ENCODE measurements at places on chromosomes 5 and 9.
A peak's percentile ranks its signal among the peaks of the same experiment; 100 is the strongest.

DNA sequence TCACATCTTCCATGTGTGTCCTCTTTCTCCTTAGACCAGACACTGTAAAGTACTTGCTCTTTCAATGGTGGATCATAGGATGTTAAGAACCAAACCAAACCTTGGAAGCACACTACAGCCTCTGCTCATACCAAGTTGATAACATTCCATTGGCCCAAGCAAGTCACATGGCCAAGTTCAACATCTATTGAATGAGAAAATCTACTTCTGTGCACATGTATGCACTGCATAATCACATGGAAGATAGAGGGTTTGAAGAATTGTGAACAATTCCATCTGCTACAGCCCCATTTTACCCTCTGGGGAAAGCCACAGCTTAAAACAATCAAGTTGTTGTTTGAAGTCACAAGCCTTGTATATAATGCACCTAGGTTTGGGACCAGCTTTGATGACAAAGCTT, 68.2 kb downstream of the MFAP3 start:
- no peak for DNase-seq

GRCh38 chr9:78115073-78115472, 83.5 kb upstream of the GNAQ start:
- no peak for DNase-seq

DNA sequence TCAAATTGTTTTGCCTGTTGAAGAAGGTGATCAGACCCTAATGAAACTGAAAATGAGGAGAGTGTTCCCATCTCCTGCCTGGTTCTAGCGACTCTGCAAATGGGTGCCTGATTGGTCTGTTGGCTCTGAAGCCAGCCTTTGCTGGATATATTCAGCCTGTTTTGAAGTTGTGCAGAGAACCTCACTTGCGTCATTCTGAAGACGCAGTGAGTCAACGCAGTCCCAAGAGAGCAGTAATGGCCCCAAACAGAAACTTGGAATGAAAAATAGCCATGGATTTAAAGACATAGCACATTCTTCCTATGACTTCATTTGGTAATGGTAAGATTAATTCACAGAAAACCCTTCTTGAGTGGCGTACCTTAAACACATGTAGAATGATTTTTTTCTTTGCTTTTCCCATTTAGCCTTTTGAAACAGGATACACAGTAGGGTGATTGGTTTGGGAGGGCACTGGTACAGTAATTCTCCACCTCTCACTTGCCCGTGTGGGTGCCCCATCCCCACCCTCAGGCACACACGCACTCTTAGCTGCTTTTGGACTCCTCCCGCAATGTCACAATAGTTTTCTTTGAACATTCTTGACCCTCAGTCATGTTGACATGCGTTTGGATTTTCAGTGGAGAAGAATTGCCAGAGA, 54.1 kb upstream of the ABL1 start:
- no peak for DNase-seq

- no peak for DNase-seq
Measured at GRCh38 chr5:71778678-71779276, 59.7 kb downstream of the CARTPT start.

DNA sequence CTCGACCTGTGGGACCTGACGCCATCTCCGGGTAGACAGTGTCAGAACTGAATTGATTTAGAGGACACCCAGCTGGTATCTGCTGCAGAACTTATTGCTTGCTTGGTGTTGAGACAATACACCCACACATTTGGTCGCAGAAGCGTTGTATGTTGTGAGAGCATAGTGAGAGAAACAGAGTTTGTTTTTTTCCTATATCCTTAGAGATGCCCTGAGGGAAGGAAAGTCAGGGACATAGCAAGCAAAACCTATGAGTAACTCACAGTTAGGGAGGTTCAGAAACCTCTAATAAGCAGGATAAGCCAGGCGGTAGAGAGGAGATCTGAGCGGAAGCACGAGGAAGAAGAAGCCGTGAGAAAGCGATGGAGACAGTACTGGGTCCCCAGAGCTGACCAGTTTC, 59.8 kb downstream of the PTCD2 start:
- DNase-seq: no peak

GRCh38 chr9:119739476-119739875, 370.2 kb upstream of the BRINP1 start:
- no peak for DNase-seq

- no peak for DNase-seq
Measured at GRCh38 chr9:84862810-84863287, 193.3 kb downstream of the NTRK2 start.

- no peak for DNase-seq
Measured at GRCh38 chr9:110582156-110582555, 2.6 kb upstream of the SVEP1 start.

DNA sequence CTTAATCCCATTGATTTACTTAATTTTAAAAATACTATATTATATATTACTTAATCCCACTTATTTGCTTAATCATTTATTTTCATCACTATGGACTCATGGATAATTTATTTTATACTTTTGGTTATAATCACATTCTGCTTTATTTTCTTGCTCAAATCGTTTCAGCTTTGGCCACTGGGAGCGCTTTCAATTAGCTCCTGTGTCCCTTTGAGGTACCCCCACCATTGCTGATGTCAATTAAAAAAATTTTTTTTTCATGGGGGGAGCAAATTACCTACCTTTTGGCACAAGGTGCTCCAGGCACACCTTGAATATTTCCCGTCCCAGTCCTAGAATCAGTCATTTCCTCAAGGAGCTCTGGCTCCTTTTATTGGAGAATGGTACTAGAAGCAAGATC, 1.4 kb upstream of the TRIO start:
- DNase-seq: no peak

- DNase-seq: no peak
Measured at GRCh38 chr5:41507501-41507900, 2.9 kb downstream of the PLCXD3 start.

GRCh38 chr5:16916262-16916878, 19.7 kb downstream of the MYO10 start:
- DNase-seq: no peak

DNA sequence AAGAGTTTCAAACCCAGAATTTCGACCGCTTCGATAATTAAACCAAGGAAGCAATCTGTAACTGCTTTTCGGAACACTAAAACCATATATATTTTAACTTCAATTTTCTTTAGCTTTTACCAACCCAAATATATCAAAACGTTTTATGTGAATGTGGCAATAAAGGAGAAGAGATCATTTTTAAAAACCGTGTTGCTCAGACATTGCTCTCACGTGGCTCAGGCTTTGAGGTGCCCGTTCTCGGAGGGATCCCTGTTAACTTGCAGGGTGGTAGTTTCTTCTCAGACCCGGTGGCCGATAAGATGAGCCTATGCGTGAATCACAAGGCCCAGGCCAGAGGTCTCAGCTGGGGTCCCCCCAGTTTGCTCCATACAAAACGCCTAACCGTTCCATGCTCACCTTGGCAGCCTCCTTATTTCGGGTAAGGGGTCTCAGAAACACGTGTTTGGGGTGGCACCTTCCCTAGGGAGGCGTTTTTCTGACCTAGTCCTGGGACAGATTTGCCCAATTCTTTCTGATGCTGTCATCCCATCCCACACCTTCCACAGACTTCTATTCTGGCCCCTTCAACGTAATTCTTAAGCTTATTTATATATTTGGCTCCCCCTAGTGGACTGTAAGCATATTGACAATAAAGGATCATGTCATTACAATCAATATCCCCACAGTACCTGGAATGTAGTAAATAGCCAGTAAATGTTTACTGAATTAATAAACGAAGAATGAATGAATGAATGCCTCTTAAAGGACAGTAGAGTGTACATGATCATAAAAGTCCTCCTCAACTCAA, 48.1 kb downstream of the THBS4 start:
- peak; percentile 14 for DNase-seq

GRCh38 chr5:5308319-5308718, 114.2 kb upstream of the ICE1 start:
- no peak for DNase-seq

- DNase-seq: no peak
Measured at GRCh38 chr9:134692573-134692860, 50.9 kb downstream of the COL5A1 start.

GRCh38 chr5:34691326-34691725, 35.2 kb downstream of the RAI14 start:
- DNase-seq: no peak

DNA sequence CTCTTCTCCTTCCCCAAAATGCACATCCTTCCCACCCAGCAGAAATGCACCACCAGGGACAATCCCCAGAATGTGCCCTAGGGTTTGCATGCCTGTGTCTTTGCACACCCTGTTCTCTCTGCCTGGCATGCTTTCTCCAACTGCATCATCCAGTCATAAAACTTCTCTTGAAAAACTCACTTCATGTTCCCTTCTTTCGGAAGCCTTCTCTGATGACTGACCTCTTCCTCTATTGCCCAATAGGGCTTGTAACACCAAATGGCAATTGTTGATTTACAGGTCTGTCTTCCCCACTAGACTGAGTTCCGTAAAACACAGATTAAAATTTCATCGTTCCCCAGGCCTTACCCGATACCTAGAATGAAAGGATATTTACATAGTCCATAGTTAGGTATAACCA, 83.1 kb upstream of the SPOCK1 start:
- no peak for DNase-seq

DNA sequence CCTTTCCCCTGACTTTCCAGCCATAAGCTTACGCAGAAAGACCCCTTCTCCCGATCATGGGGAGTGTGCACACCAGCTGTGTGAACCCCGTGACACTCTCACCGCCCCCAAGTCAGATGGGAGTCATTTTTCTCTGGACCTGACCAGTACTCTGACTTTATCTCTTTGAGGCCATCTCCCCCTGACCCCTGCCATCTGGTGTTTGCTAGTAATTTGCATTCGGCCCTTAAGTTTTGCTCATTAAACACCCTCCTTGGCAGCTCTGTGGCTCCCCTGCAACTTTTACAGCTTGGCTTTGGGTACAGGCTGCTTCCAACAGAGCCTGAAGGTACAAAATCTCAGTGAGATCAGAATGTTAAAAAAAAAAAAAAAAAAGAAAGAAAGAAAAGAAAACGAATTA, 43.9 kb downstream of the PDZD2 start:
- no peak for DNase-seq

- DNase-seq: no peak
Measured at GRCh38 chr5:145923405-145923804, 13.0 kb upstream of the SH3RF2 start.

- no peak for DNase-seq
Measured at GRCh38 chr5:164597293-164597900, 1092.0 kb downstream of the MAT2B start.

- DNase-seq: peak; percentile 54
Measured at GRCh38 chr9:128124873-128125579, 2.5 kb downstream of the PTGES2 start.

GRCh38 chr5:40022057-40022456, 597.3 kb upstream of the DAB2 start:
- no peak for DNase-seq

- DNase-seq: peak; percentile 41
Measured at GRCh38 chr9:114592356-114592755, 4.8 kb downstream of the ATP6V1G1 start.

GRCh38 chr5:32027093-32027716, 146.9 kb downstream of the GOLPH3 start:
- no peak for DNase-seq

- DNase-seq: no peak
Measured at GRCh38 chr9:94082553-94082952, 1.7 kb upstream of the PTPDC1 start.

DNA sequence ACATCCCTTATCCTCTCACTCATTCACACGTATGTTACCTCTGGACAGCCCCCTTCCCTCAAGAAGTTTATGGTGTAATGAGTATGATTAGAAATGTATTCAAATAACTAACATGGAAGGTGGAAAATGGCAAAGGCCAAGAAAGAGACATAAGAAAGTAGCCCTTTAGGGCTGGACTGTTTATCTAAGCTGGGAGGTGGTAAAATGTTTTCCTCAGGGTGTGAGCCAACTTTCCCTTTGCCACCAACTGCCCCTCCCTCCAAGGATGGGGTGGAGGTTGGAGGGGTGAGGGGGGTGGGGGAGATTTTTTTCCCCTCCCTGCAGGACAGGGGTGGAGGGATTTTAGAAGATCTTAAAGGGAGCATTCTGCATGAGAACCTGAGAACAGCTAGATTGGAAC, 8.2 kb downstream of the SLC45A2 start:
- DNase-seq: no peak

All from stimulated activated CD4-positive, alpha-beta T cell treated with anti-CD3 and anti-CD28 coated beads, Interleukin-2, amount 100 ng/mL, for 24 hours (primary cell).